ENCODE measurements at places on chromosomes 2 and 18.

DNA sequence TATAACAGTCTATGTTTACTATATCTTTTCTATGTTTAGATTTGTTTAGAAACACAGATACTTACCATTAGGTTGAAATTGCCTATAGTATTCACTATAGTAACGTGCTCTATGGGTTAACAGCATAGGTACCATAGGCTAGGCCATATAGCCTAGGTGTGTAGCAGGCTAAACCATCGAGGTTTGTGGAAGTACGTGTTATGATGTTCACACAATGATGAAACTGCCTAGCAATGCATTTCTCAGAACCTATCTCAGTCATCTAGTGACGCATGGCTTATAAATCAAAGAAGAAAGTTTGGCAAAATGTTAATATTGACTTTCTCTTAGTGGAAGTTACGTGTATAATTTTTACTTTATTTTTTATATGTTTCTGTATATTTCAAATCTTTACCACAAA lies 466.2 kb upstream of the NRP2 start:
- no peak for DNase-seq

- no peak for DNase-seq
Measured at GRCh38 chr2:240563951-240564560, 3.9 kb downstream of the DUSP28 start.

- DNase-seq: peak; percentile 95
Measured at GRCh38 chr2:31429759-31430438, 15.4 kb upstream of the XDH start.

DNA sequence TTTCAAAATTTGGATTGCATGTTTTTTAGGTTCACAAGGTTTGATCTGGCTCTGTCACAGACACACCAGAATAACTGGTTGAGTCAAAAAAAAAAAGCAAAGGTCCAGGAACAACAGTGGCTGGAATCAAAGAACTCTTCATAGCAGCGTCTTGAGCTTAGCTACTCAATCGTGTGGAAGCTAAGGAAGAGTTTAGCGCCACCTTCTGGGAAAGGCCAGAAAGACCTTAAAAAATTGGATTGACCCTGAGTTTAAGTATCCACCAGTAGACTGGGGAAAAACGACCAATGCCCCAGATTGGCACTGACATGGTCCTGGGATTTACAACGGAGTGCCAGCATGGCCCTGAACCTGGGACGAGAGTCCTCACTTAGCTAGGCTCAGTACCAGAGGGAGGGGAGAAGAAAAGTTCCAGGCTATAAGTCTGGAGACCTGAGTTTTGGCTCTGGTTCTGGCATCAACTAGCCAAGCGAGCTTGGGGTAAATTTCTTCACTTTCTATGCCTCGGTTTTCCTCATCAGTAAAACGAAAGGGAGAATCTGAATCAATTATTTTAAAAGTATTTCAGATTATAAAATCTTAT lies 71.1 kb upstream of the TFCP2L1 start:
- peak; percentile 74 for DNase-seq

GRCh38 chr2:214624166-214624760 lies 185.2 kb downstream of the BARD1 start:
- no peak for DNase-seq

GRCh38 chr18:55778788-55779690 lies 191.0 kb upstream of the TCF4 start:
- peak; percentile 72 for DNase-seq

GRCh38 chr2:30217644-30218337 lies 13.5 kb upstream of the LBH start:
- peak; percentile 88 for DNase-seq

GRCh38 chr2:357811-358210 lies 69.9 kb upstream of the ALKAL2 start:
- DNase-seq: no peak

DNA sequence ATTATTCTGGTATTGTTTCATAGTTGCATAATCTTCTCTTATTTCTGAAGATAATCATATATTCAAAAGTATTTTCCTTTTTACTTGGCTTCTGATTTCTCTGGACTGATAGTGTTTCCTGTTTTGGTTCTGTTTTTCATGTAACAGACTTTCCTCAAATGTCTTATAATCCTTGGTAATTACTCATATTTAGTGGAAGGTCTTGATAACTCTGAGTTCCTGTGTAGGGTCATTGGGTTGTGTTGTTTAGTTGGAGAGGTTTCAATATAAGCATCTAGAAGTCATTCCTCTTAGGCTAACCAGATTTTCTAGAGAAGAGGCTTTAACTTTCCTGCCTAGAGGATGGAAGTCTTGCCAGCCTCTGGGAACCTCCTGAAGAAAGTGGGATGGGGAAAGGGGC lies 23.8 kb downstream of the MFSD6 start:
- no peak for DNase-seq

DNA sequence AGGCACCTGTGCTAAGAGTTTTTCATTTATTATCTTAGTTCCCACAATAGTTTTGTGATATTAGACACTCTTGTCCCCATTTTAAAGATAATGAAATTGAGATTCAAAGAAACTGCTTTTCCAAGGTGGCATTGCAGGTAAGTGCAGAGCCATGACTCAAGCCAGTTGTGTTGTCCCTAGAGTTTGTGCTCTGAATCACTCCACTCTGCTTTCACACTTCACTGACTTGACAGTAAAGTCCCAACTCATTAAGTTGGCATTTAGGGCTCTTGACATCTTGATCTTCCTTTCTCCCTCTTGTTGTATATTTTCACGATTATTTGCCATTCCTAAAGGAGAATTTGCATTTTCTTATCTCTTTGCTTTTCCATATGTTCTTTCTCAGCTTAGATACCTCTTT lies 114.3 kb downstream of the DIS3L2 start:
- peak; percentile 74 for DNase-seq

DNA sequence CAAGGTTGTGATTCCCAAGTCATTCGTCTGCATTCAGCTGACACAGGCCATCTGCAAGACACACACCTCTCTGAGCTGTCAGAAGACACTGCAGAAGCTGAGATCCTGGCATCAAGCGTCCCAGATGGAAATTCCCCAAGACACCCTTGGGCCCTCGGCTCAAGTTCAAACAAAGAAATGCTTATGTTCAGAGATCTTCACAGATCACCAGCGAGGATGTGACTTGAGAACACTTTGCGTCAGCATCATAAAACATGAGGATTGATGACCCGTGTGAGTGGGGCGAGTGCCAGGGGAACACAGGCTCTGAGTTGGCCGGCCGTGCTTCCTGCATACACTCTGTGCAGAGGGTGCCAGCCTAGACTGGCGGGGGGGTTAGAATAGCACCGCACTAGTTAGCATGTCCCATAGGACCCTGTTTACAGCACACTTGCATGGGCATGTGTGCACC lies 36.8 kb downstream of the KCNIP3 start:
- peak; percentile 79 for DNase-seq

DNA sequence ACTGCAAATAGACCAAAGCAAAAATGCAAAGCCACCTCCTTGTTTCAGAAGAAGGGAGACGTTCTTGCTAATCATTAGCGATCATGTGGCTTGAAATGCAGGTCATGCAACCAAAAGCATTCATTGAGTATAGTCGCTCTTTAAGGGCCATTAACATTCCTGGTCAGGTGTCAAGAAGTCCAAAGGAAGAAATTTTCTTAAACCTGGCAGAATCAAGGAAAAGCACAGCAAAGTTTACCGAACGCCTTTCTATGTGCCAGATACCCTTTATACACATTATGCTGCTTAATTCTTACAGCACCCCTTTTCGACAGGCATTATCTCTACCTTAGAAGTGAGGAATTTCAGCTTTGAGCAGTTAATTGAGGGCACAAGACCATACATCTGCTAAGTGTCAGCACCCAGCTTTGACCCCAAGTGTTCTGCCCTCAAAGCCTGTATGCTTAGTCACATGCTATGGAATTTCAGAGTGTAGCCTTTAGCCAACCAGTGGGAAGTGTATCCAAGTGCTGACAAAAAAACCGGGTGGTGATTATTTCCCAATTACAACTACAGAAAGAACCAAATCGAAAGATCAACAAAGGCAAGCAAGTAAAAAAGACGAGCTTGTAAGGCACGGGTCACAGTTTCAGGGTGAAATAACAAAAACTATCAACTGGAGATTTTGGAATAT lies 70.8 kb downstream of the EPHA4 start:
- DNase-seq: peak; percentile 48

GRCh38 chr2:231708773-231709635 lies 679 bp downstream of the PTMA start:
- peak; percentile 32 for DNase-seq

DNA sequence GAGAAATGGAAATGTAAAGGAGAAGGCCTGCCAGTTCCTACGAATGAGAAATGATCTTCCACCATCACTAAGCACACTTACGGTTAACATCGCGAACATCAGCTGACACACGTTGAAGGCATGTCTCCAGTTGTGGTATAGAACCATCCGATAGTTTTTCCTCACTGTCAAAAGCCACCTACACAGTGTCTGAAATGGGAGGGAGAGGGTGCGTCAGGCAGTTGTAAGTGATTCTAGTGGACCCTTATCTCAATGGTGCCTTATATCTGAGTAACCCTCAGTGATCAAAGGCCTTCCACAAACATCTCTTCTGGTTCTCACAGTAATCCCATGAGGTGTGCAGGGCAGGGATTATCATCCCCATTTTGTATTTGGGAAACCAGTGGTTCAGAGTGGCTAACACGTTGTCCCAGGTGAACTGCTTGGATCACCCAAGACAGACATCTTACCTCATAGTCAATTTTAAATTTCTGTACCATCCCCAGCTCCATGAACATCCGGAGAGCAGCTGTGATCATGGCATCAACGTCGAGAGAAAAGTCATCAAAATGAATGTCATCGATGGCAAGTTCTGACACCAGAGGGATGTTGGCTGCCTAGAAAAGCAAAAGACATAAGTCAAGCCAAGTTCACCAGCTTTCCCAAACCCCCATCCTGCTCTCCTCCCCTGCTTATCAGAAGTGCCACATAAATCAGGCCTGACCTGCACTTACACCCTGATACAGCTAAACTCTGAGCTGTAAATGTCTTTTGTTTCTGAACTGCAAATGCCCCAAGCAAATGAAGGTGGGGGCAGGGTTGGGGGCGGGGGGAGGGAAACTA lies 335.2 kb downstream of the AGPS start:
- DNase-seq: no peak

DNA sequence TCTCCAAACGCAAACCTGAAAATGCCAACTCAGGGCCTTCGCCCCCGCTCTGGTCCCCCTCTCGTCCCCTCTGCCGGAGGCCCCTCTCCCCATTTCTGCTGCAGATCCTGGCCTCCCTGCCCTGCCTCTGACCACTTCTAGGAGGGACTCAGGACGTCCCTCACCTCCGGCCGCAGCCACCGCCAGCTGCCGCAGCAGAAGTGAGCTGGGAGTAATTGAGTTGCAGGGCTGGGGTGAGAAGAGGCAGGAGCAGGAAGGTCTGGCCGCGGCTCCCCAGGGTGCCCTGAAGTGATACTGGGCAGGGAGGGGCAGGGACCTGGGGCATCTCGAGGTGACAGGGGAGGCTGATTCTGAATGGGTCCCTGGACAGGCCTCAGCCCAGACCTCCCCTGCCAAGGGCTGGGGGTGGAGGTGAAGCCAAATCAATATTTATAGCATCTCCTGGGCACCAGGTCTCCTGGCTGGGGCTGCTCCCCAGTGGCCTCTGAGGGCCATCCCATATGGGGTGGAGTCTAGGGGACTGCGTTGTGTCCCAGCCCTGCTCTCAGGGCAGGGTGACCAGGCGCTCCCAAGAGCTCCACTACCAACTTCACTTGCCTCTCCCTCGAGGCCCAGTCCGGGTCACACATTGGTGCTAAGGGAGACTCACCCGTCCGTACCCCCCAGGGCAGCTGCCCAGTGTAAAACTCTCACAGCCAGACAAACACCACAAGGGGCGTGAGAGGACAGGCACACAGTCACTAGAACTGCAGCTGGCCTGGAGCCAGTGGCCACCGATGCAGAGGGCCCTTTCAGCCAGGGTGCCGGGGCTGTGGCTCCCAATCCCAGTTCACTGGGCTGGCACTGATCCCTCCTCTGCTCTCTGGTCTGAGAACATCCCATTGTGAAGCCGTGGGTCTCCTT lies 33.0 kb downstream of the KCNIP3 start:
- DNase-seq: no peak

DNA sequence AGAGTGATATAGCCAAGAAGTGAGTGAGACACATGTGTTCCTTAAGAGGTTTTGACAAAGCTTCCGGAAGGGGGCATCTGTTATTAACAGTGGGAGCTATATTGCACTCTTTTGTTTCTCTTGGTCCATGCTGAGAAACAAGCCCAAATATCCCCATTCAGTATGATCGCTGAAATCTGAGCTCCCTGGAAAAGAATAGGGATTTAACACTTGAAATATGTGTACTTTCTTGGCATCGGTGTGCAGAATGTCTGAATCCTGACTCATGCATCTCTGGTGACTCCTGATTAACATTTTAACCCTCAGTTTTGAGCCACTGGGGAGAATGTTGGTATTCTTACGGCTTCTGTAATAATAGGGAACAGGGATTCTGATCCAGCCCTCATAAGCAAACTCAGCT lies 448.1 kb downstream of the TSN start:
- DNase-seq: peak; percentile 7

- no peak for DNase-seq
Measured at GRCh38 chr2:195818526-195818925, 161.5 kb downstream of the SLC39A10 start.

- DNase-seq: peak; percentile 98
Measured at GRCh38 chr2:229407170-229407569, 136.1 kb upstream of the PID1 start.

- no peak for DNase-seq
Measured at GRCh38 chr2:40178171-40178778, 273.6 kb downstream of the SLC8A1 start.

GRCh38 chr2:192195548-192196418 lies 1.1 kb upstream of the TMEFF2 start:
- peak; percentile 21 for DNase-seq

DNA sequence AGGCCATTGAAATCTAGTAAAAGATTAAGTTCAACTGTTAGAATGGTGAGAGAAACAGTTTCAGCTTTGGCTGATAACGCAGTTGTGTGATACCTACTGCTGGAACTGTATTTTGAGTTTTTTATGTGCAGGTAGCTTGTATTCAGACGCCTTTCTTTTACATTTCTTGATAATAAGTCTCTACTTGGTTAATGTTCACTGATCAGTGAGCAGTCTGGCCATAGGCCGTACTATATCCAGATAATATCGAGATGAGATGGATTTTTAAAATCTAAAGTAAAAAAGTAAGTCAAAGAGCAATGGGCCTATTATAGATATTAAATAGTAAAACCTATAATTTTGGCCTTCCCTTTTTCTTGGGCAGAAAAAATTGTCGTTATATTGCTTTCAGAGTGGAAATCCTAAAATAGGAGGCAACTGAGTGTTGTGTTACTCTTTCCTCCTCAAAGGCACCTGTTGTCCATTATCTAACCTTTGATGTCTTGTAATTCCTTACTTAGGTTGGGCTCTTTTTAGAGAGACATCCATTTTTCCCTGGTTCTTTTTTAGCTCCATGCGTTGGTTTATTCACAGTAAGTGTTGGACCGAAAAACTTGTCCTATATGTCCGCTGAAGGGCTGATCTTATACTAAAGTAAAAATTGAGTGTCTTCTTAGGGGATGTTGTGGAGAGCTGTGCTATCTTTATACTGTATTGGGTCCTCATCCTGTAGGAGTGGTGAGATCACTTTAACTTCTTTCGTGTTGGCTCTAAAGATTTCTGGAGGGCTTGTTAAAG lies 1.7 kb downstream of the EML4 start:
- DNase-seq: no peak

GRCh38 chr2:55161295-55162210 lies 70.5 kb downstream of the CLHC1 start:
- no peak for DNase-seq
